NCI-H1417 treated with DMSO at 0.1 percent for 48 hours (cell line): ENCODE measurements at places on chromosomes 3 and 15.

- DNase-seq, result no peak
Observed at GRCh38 chr3:58044691-58045483, 36.7 kb downstream of the FLNB start.

GRCh38 chr15:65095011-65095746 is 18.6 kb downstream of the KBTBD13 start:
- DNase-seq, result no peak

- no peak for DNase-seq
Observed at GRCh38 chr3:16467393-16467792, 46.1 kb downstream of the RFTN1 start.

- no peak for DNase-seq
Observed at GRCh38 chr3:100076731-100077529, 37.4 kb downstream of the FILIP1L start.

GRCh38 chr15:53458736-53459135 is 300.7 kb downstream of the WDR72 start:
- no peak for DNase-seq

GRCh38 chr3:21839592-21839991 is 88.6 kb upstream of the ZNF385D start:
- DNase-seq, result no peak

GRCh38 chr3:189833996-189834395 is 202.8 kb downstream of the TP63 start:
- DNase-seq, result no peak

DNA sequence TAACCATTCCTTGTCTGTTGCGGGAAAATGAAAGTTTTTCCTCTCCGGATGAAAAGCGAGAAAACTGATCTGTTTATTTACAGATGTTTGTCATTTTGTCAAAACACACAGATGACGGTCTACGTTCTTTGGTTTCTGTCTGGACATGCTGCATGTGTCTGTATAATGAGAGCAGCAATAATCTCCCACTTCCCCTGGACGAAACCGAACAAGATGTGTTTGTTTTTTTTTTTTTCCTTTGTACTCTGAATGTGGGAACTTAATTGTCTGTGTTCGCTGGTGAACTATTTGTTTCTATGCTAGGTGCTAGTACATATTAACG is 33.6 kb downstream of the PTPRG start:
- no peak for DNase-seq

DNA sequence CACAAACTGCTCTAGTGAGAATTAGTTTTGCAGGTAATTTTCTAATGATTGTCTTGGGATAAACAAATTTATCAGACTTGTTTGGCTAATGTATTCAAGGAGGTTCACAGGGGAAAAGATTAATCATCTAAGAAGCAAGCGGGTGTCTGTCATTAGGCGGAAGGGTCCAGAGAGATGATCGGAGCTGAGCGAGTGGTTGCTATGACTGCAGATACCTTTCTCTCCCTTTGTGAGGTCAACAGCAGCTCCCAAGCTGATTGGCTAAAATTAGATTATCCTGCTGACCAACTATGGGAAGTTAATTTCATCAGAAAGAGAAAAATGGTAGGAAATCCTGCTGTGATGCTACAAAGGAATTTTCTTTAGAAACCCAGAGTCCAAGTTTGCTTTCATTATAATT is 276.0 kb downstream of the SOX2 start:
- peak; percentile 45 for DNase-seq

- DNase-seq, result no peak
Observed at GRCh38 chr3:71690341-71690841, 34.8 kb downstream of the EIF4E3 start.

- no peak for DNase-seq
Observed at GRCh38 chr15:87634361-87634760, 622.2 kb downstream of the NTRK3 start.

GRCh38 chr3:122356402-122356801 is 26.6 kb downstream of the MIX23 start:
- DNase-seq, result peak; percentile 23

- no peak for DNase-seq
Observed at GRCh38 chr3:55416331-55416821, 70.7 kb downstream of the WNT5A start.

DNA sequence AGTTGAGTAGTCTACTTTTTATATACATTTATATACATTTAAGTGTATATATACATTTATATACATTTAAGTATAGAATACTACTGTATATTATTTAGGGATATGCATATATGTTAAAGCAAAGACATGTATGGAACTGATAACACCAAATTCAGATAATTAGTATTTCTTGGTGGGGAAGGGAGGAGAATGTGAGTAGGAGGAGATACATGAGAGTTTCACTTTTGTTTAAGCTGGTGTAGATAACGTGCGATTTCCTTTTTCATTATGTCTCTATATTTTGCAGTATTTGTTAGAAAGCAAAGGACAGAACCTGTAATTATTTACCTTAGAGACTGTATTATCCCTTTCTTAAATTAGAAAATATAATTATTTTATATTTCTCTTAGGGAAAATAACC is 16.6 kb upstream of the NIT2 start:
- DNase-seq, result no peak

GRCh38 chr3:178709051-178709450 is 172.8 kb downstream of the KCNMB2 start:
- DNase-seq, result no peak

- no peak for DNase-seq
Observed at GRCh38 chr15:74775132-74775562, 6.7 kb upstream of the CSK start.
